Stimulated activated CD4-positive, alpha-beta T cell treated with anti-CD3 and anti-CD28 coated beads, Interleukin-1b, Interleukin-23, amount 100 ng/mL, for 24 hours (primary cell): ENCODE measurements at places on chromosomes 1 and 21.
A peak's percentile ranks its signal among the peaks of the same experiment; 100 is the strongest.

DNA sequence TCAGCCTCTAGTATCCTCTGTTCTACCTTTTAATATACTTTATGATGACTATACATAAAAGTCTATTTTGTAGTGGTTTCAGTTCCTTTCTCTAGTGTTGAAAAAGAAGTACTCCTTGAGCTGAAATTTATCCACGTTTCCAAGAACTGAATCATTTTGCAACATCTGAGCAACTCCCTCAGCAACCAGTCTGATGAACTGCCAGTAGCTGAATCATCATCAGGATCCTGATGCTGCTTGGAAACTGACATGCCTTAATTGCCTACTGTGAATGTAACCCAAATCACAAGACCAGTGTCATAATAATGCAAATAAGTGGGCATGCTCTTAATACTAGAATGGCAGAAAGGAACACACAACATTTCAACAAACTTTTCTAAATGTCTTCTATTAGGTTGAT lies 103.3 kb downstream of the CYYR1 start:
- no peak for DNase-seq

GRCh38 chr1:224744521-224744920 lies 128.4 kb downstream of the CNIH3 start:
- no peak for DNase-seq

- DNase-seq, result no peak
These were observed 107.9 kb downstream of the SPSB1 start for GRCh38 chr1:9400425-9401079.

DNA sequence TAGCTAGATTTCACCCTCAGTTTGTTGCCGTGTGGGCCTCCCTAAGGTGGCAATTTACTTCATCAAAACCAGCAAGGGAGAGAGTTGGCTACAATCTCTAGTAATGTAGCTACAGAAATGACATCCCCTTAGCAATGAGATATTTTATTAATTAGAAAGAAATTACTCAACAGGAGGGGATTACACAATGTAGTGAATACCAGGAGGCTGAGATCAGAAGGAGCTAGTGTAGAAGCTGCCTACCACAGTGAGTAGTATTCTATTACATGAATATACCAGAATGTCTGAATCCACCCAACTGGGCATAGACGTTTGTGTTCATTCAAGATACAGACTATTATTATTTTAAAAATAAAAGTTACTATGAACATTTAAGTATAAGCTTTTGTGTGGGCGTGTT lies 868.2 kb upstream of the CXADR start:
- DNase-seq, result no peak

- DNase-seq, result no peak
These were observed 248.6 kb upstream of the DEPDC1 start for GRCh38 chr1:68745451-68745850.

DNA sequence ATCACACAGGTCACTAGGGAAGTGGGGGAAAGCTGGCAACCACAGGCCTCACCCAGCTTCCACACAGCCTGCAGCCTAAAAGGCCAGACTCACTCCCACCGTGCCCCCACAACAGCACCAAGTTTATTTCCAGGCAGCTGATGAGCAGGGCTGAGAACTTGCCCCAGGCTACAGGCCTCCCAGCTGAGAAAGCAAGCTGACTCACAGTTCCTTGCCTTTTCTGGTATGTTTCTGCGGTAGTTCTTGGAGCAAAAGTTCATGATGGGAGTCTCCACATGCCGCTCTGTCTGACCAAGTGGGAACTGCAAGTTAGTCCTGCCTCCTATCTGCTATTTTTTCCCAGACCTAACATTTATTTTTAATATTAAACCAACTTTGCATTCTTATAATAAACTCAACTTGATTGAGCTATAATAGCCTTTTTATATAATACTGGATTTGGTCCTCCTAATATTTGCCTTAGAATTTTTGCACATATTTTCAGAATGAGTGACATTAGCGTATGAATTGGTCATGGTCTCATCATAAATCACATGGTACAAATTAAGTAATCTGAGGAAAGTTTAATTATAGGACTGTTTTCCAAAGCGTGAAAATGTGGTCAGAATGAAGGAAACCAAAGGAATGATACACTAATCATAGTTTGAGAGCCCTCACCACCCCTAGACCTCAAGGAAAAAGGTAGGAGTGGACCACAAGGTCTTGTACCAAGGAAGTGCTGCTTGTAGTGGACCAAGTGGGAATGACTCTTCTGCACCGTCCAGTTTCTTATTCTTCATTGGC lies 30.7 kb downstream of the RPAP2 start:
- no peak for DNase-seq

GRCh38 chr21:18114810-18115209 lies 129.8 kb upstream of the CHODL start:
- no peak for DNase-seq

GRCh38 chr1:26702680-26703038 lies 6.8 kb downstream of the ARID1A start:
- no peak for DNase-seq

GRCh38 chr1:2127187-2128145 lies 67.1 kb downstream of the FAAP20 start:
- no peak for DNase-seq

GRCh38 chr1:192133350-192133926 lies 24.8 kb upstream of the RGS18 start:
- DNase-seq, result no peak

GRCh38 chr1:183461350-183461749 lies 10.9 kb upstream of the SMG7 start:
- no peak for DNase-seq

DNA sequence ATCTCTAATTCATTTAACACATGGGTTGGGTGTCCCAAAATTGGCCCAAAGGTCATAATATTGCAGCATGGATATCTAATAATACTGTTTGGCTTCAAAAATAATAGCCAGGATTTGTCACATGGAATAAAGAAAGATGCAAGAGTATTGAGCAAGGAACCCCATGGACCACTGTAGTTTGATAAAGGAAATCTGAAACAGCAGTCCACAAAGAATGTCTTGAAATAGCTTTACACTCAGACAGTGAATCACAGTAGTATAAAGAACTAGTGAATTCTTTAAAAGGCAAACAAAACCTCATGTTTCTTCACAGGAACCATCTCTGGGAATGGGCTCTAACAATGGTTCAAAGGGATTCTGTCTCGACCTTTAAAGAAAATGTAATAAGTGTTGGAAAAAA lies 576.1 kb upstream of the ZRANB2 start:
- no peak for DNase-seq

DNA sequence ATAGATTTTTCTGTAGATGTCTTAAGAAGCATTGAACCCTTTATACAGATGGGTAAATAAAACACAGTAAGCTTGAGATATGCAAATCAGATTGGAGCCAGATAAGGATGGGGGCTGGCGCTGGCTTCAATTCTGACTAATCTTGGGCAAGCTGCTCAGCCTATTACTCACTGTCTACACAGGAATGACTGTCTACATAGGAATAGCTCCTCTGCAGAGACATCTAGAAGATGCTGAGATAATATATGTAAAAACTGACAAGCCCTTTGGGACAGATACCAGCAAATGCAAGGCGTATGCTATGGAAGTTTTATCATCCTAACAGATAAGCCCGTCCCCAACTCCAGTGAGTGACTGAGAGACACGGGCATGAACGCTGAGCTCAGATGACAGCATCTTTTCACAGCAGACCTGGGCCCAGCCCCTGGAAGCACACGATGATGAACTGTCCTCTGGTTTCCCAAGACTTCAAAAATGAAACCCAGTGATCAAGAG lies 1.7 kb downstream of the CLDN14 start:
- DNase-seq, result peak; percentile 6

DNA sequence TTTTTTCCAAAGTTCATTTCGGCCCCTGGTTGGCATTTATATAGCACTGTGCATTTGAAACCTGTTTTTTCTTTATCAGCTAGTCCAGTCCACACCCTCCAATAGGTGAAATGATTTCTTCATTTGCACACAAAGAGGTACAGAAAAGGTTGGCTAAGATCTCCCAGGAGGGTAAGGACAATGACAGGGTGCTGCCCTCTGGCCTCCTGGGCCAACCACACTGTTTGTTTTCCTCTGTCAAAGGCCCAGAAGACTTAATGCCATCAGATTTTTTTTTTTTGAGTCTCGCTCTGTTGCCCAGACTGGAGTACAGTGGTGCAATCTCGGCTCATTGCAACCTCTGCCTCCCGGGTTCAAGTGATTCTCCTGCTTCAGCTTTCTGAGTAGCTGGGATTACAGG lies 70.1 kb upstream of the EFHD2 start:
- DNase-seq, result no peak

DNA sequence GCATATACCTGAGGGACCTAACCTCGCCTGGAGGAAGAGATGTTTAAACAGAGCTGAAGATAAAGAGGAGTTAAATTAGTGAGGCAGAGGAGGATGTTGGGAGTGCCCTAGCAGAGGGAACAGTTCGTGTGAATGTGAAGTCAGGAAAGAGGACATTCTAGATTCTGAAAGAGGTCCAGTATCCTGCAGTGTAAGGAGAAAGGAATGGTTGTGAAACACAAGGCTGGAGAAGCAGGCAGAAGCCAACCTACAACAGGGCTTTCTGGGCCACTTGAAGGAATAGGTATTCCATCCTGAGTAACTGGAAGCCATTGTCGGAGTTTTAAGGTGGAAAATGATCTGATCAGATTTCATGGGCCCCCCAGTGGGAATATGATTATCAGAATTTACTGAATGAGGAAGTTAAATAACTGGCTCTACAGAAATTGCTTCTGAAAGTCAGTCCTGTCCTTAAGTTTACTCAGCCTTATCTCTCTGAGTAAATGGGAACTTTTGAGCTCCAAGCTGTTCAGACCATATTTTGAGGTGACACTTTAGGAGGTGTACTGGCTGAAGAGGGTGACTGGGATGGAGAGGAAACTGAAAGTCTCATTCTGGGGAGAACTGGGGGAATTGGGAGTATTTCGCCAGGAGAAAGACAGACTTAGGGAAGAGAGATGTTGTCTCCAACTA lies 24.4 kb upstream of the FAAH start:
- no peak for DNase-seq

DNA sequence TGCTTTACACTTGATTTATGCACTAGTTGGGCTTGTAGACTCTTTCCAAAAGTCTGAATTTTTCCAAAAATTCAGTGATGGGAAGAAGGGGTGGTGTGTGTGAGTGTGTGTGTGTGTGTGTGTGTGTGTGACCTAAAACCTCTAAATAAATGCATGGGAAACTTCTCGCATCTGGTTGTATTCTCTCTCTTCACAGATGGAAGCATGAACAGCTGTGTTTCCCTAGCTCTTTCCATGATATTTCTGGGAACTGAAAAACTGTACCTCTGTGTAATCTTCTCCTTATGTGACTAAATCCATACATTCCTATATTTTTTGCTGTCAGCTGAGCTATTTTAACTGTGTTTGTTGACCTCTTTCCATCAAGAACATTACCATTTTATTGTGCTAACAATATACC lies 26.2 kb upstream of the CYYR1 start:
- no peak for DNase-seq

GRCh38 chr1:218383051-218383450 lies 37.9 kb downstream of the TGFB2 start:
- no peak for DNase-seq

GRCh38 chr21:27580276-27580675 lies 613.4 kb upstream of the ADAMTS5 start:
- no peak for DNase-seq

- DNase-seq, result no peak
These were observed 18.6 kb upstream of the PDZK1IP1 start for GRCh38 chr1:47208374-47208850.

DNA sequence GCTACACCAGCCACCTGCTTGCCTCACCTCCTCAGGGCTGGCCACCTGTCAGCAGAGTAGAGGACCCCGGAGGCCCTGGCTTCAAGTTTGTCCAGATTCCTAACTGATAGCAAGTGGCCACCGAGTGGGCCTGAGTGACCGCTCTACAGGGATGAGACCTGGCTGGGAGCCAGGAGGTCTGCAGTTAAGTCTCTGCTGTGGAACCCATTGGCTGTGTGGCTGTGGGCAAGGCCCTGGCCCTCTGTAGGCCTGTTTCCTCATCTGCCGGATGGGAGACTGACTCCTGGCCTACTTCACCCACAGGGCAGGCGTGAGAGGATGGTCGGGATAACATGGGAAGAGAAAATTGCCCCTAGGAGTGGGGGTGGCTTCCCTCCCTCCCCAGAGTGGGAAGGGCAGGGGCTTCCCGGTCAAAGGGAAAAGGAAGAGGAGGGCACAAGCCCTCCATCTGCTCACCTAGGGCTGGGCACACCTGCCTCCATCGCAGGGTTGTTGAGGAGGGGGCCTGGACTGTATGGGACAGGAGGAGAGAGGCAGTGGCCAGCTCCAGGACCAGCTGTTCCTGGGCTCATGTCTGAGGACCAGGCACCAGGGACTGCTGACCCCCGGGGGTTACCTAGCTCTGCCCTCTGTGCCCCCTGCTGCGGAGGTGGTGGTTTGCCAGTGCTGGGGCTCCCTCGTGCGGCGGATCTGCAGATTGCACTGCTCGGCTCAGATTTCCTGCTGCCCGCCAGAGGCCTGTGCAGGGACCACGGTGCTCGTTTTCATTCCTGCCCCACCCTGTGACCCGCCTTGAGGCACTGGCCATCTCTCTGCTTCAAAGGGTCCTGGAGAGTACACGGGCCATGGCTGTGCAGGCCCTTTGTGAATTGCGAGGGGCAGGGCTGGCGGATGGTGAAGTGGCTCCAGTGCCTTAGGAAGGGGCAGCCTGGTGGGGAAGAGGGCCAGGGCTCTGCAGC lies 9.1 kb upstream of the MTFR1L start:
- DNase-seq, result peak; percentile 72

DNA sequence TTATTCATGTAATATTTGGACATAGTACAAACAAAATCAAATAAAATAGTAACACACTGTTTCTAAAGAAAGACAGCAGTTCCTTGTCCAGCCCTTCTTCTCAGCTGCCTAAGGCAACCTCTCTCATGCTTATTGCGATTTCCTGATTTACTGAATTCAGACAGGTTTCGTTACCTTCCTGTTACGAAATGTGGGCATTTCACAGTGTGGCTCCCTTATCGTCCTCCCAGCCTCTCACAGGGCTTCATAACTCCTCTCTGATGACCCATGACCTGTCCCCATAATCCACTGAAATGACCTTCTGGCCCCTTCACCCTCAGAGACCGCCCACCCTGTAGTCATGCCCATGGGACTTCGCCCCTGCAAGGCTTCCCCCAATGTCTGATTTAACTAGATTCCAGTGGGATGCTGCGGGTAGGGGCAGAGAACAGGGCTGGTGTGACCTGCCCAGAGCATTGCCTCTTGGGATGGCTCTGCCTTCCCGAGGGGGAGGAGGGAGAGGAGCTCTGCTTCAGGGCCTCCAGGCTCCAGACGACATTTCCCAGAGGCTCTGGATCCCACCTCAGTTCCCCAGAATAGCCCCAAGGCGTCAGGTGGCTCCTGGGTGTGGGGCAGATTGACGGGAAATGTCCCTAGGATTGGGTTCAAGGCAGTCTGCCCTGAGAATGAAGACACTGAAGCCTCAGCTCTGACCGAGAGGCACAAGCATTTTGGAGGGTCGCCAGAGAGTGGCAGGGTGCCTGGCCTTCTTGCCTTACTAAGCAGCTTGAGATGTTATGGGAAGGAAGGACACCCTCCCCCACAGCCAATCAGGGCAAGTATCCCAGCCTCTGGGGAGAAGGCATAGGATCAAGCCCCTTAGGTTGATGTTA lies 20.6 kb downstream of the PADI2 start:
- no peak for DNase-seq
